ENCODE measurements at places on chromosomes 7 and 10.

DNA sequence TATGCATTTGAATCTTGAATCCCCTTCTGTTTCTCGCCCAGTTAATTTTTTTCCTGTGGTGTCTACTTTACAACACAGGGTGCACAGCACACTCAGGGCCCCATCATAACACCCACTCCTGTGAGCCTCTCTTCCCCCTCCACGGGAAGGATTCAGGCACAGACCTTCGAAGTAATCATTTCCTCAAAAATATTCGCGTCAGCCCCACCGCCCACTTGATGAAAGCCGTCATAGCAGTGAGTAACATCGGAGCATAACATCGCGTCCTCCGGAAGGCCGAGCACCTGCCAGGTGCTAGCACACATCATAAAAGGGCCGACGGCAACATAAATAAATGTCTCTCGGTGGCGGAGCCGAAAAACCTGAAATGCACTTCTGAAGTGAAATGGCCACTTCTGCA, 201.7 kb upstream of the ADARB2 start:
- no peak for DNase-seq

- DNase-seq: no peak
Measured at GRCh38 chr10:75899816-75900390, 468.5 kb downstream of the LRMDA start.

DNA sequence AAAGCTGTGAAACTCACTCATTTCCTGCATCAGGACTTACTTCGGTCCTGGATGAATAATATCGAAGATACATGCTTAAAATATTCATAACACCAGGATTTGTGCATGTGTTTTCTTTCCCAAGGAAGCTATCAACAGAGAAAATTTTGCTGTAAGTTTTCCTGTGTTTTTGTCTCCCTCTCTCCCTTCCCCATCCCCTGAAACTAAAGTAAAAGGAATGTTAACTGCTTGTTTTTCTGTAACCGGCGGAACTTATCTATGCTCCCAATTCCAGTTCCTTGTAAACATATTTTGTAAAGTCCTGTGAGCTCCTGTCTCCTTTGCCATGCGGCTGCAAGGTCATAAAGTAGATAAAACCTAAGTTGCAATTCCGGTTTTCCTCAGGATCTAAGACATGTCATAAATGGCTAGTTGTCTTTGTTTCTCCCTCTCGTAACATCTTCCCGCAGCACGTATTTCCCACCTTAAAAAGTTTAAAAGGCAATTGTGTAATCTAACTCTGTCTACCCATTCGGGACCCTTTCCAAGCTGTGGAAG, 79.0 kb upstream of the POM121L12 start:
- DNase-seq: no peak

DNA sequence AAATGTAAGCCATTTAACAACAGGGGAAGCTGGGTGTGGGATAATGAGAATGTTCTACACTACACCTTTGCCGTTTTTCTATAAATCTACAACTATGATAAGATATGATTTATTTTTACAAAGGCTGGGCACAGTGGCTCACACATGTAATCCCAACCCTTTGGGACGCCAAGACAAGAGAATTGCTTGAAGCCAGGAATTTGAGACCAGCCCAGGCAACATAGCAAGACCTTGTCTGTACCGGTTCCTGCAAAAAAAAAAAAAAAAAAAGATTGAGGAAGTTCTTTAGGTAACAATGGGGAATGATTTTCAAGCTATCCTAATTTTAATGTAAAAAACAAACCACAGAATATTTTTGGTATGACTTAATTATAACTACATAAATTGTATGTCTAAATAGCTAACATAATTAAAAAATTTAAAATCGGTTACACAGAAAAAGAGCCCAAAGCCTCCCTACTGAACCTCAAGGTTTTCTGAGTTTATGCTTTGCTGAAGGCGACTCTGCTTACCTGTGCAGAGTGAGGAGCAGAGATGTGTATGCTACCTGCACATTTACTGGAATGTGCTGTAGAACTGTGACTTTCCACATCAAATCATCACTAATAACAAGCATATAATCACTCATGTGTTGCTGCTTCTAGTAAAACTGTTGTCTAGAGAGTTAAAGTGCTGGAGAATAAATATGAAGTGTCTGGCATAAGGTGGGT, 163.4 kb downstream of the ATE1 start:
- no peak for DNase-seq

- no peak for DNase-seq
Measured at GRCh38 chr7:85940798-85941197, 702.9 kb upstream of the GRM3 start.

DNA sequence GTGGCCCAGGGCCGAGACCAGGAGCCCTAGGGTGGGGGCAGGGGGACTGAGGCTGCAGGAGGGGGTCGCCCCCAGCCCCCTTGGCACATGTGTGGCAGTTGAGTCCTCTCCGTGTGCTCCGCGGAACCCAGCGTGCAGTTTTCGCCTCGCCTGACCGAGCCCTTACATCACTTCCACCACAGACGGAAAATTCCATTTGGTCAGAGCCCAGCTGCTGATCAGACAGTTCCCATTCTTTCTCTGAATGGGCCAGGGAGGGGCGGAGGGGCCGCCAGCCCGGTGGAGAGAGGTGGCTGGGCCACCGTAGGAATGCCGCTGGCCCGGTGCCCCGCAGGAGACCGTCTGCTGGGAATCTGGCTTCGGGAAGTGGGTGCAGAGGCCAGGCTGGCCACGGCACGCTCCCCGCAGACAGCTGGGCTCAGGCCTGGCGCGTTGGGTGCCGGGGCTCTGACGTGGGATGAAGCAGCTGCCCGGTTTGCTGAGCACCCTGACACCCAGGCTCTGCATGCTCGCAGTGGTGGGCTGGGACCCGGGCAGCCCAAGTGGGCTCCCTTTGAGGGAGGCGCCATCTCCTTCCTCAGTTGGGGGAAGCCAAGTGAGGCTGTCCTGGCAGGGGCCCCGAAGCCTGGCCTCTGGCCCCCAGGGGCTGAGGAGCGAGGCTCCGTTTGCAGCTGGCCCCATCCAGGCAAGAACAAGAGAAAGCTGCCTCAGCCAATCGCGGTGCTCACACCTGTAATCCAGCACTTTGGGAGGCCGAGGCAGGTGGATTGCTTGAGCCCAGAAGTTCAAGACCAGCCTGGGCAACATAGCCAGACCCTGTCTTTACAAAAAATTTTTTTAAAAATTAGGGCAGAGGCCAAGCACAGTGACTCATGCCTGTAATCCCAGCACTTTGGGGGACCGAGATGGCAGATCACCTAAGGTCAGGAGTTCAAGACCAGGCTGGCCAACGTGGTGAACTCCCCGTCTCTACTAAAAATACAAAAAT, 9.9 kb downstream of the TTYH3 start:
- no peak for DNase-seq

DNA sequence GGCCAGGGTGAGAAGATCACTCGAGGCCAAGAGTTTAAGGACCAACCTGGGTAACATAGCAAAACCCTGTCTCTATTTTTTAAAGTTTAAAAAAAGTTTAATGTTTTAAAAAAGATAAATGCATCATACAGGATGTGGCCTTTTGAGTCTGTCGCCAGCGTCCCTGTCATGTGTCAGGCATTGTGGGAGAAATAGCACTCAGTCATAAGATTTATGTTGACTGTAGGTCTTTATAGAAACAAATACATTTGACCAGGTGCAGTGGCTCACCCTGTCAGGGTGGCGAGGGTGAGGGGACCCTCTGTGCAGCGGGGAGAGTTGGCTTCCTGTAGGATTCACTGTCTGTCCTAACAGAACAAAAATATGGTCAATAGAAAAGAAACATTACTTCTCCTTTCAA, 63.5 kb upstream of the SH2B2 start:
- DNase-seq: no peak

GRCh38 chr7:128188396-128189230, 52.5 kb upstream of the LEP start:
- DNase-seq: no peak

DNA sequence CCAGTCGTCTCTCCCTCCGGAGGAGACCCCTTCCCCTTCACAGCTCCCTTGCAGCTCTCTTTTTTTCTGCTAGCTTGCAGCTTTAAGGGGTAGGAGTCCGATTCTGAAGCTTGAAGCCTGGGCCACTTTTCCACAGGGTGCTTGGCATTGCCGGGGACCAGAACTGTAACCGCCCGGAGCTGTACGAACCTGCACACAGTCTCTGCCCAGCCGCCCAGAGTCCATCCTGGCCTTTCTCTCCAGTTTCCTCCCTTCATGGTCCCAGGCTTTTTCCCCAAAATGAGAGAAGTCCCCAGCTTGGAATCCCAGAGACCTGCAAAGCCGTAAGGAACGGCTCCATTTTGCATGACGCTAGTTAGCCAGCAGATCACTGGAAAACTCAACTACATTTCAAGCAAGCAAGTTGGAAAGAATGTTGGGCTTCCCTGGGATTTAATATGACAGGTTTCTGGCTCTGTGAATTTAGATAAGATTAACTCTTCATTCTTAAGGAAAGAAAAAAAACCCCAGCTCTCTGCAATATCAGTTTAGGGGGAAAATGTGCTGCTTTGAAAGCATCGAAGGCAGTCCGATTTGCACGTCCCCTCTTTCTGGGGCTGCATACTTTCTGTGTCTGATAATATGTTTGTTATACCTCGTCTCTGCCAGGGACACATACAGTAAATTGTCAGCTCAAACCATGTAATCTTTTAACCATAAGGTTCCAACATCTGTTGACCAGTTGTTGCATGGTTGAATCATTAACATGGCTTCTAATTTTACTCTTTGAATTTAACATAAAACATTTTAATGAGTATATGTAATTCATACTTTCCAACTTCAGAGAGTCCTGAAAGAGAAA, 190.0 kb upstream of the LYZL2 start:
- DNase-seq: no peak

DNA sequence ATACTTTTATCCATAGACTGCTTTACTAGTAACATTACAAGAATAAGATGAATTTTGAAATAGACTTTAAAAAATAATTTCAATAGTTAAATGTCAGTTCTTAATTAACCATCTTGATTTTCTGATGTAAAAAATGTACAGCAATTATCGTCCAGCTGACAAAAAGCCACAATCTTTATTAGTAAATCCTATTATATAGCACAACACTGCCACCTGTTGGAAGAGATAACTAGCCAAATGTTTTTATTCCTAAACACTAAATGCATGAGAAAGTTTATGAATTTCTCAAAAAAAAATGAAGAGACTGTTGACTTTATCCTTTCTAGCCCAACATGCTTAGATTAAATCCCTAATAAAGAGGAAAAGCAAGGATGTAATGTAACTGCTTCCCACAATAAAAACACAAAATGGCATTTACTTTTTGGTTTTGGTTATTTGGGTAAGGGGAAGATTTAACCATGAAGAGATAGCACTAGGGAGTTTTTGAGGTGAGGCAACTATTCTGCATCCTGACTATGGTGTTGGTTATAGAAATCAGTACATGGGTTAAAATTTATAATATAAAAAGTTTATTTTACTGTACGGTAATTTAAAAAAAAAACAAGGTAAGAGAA, 8.0 kb downstream of the COA1 start:
- DNase-seq: no peak

- DNase-seq: no peak
Measured at GRCh38 chr7:43096875-43097274, 15.6 kb upstream of the HECW1 start.

DNA sequence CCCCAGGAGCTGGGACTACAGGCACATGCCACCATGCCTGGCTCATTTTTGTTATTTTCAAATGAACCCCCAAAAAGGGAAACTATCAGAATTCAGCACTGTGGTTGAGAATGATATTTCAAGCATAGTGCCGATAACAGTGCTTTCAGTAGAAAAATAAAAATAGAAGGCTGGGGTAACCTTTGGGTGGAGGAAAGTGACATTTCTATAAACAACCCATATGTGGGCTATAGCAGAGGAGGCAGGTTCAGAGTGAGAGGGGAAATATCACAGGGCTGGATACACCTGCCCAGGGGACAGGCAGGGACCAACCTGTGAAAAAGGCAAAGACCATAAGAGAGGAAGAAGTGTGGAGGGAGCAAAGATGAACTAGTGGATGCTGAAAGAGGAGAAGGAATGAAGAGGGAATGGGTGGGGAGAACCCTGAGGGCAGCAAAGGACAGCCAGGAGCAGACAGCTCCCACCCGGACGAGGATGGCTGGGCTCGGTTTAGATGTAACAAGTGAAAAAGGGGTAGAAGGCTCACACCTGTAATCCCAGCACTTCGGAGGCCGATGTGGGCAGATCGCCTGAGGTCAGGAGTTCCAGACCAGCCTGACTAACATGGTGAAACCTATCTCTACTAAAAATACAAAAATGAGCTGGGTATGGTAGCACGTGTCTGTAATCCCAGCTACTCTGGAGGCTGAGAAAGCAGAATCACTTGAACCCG, 56.5 kb downstream of the MAP3K8 start:
- no peak for DNase-seq

DNA sequence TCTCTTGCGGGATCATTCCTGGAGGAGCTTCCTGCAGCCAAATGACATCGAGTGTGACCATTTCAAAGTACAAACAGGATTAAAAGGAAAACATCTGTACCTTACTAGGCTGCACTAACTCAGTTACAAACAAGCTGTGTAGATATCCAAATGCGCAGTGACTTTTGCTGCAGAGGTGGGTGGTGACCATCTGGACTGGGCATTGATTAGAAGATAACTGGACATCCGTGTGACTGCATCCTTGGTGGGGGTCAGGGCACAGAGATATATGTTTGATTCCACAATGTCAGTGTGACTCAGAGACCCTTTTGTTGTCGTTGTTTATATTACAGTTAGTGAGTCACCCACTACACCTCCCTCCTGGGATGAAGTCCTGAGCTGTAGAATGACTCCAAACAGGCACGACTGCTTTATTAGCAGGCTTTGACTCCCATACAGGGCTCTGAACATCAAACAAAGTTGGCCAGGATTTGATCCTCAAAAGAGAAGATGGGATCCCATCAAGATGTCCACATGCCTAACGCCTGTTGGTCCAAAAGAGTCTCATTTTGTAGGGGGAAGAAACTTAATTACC, 56.7 kb upstream of the SDK1 start:
- DNase-seq: no peak

DNA sequence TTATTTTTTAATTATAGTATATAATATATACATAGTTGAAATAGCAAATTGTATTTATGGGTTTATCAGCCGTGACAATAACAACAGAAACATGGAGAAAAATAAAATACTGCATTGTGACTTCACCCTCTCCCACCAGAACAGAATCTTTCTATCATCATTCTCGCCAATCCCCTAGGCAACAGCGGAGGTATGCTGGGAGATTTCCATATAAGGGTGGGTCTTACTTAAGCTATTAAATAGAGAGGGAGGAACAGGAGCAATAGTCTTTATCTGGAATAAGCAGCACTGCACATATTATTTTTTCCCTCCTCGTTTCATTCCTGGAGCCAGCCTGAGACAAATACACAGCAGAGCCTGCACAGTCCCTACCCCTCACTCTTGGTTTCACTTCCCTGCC, 1214.9 kb downstream of the XPNPEP1 start:
- no peak for DNase-seq
